ENCODE measurements at places on chromosomes 2 and 18. TPM values are rescaled to one million over a fixed set of nuclear protein-coding genes. Genes with fewer than 3 reads are reported as not detected.

DNA sequence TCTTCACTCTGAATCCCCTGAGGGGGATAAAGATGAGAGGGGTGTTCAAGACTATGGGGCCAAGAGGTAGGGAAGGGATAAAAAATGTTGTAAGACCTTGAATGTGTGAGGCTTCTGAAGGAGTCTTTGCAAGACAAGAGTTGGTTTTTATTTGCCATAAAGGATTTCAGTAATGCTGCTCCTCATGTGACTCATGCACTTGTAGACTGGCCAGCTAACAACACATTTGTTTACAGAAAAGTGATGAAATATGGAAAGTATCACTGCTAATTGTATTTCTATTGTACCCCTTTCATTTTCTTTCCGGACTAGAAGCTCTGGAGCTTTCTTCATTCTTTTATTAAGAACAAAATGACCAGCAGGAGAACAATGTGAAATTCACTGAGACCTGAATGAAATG, 782.1 kb downstream of the EPHA4 start:
- no peak overlapping the region for H3K4me3 ChIP-seq
- no peaks in the 10 kb centered on the region for H3K36me3 ChIP-seq

DNA sequence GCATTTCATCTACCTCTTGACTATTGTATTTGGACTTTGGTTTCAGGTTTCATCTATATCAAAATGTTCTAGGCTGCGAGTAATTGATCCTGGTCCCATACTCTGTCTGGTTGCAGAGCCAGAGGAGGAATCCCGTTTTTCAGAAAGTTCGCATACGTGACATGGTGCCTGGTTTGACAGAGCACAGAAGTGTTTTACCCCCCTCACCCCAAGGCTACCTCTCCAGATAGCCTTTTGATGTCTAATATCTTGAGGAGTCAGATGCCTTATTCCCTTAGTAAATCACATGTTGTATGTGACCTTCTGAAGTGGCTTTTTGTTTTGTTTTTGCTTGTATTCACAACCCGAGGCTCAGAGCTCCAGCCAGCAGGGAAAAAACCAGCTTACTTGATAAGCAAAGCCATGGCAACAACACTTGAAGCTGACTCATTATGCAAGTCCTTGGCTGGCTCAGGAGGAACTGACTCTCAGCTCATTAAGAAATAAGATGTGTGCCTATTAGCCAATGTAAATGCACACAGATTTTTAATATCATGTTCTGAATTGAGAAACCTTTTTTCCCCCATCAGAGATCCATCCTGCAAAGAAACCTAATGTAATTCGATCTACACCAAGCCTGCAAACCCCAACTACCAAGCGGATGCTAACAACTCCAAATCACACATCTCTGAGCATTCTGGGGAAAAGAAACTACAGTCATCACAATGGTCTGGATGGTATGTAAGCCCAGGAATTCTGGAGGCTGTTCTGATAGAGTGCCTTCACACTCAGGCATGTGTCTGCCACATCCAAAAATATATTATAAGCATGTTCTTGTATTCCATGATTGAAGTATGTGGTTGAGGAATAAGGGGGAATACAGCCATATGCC, 41.4 kb downstream of the OXER1 start:
- H3K4me3 ChIP-seq, result no peak overlapping the region
- H3K36me3 ChIP-seq, result peaks cover 29% of the 10 kb centered on the region
- no peaks in the 10 kb centered on the region for H3K27me3 ChIP-seq
- H3K4me1 ChIP-seq, result no peaks in the 10 kb centered on the region
- DNase-seq, result no peak

ERMN gene
- 0.36 TPM for total RNA-seq

DNA sequence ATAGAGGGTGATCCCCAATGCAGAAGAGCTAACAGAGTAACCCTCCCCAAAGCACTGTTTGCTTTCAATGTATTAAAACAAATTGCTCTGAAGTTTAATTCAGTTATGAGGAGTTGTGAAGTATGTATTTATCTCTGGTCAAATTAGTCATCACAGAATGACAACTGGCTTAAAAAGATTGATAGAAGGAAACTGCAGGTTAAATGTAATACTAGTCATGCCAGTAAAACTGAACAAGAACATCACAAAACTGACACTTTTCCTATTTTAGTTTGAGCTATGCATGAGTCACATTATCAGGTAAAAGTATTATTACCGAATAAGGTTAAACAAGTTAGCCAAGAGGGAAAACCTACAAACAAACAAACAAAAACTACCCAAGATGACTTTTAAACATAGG, 99.0 kb upstream of the ACVR1C start:
- peaks cover 2% of the 10 kb centered on the region for H3K27me3 ChIP-seq
- peaks cover 42% of the 10 kb centered on the region for H3K36me3 ChIP-seq
- H3K4me3 ChIP-seq, result no peak overlapping the region
- no peak overlapping the region for H3K27ac ChIP-seq
- DNase-seq, result no peak

PARD6G gene
- total RNA-seq, result 10.4 TPM

SERPINB2 gene
- not detected for total RNA-seq

DNA sequence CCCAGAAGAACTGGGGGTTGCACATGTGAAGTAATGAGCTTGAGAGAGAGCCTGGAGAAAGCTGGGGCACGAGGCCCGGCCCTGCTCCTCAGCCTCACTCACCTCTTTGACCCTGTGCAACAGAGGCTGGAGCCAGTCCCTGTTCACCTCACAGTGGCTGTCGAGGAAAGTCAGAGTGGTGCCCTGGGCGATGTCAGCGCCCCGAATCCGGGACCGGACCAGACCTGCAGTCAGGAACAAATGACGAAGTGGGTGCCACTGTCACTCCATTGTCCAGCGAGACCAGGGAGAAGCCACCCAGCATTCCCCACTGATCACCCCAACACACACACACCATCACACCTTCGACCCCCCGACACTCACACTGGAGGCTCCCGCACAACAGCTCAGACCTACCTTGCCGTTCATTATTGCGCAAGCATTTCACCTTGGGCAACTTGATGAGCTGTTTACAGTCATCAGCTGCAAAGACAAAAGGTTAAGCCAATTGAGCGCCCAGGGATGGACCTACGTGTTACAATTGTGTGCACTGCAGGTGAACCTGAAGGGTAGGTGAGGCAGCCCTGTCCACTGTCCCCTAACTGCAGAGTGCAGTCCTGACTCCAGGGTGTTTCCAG, 148.4 kb upstream of the CAPN13 start:
- no peak overlapping the region for H3K27ac ChIP-seq
- no peak overlapping the region for H3K4me3 ChIP-seq
- peaks cover 9% of the 10 kb centered on the region for H3K36me3 ChIP-seq
- H3K4me1 ChIP-seq, result peaks cover 4% of the 10 kb centered on the region

DNA sequence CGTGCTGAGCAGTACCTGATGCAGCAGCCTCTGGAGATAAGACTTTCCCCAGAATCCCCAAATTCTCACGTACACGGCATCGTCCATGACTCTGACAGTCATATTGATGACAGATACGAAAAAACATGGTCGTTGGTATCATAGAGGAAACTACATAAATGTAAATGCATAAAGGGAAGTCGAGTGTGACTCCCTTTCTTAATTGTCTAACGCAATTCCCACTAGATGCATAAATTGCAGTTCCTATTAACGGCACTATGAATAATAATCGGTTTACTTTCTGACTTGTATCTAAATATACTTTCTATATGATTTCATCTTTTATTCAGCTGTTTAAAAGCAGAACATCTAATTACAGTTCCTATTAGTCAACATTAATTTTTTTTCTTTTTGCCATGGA, 322.6 kb upstream of the REV1 start:
- no peak overlapping the region for H3K27ac ChIP-seq
- peaks cover 14% of the 10 kb centered on the region for H3K4me1 ChIP-seq
- H3K4me3 ChIP-seq, result no peak overlapping the region
- no peak for DNase-seq
- no peaks in the 10 kb centered on the region for H3K36me3 ChIP-seq
- H3K27me3 ChIP-seq, result no peaks in the 10 kb centered on the region

DNA sequence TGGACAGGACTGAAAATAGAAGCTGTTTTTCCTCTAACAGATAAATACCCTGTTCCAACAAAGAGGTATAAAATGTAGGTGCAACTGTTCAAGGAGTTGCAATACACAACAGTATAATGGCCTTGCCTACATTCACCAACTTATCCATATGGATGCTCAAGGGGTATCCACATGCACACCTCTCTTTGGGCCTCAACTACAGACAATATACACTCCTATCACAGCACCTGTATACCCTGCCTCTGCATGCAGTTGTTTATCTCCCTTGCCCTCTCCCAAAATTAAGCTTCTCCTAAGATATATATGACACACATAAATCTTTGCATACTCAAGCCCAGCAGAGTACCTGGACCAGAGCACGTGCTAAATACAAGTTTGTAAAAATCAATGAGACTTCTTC, 37.3 kb downstream of the DARS1 start:
- peaks cover 21% of the 10 kb centered on the region for H3K36me3 ChIP-seq
- H3K27ac ChIP-seq, result no peak overlapping the region
- DNase-seq, result no peak
- no peaks in the 10 kb centered on the region for H3K27me3 ChIP-seq
- no peak overlapping the region for H3K4me3 ChIP-seq

- no peak overlapping the region for H3K27ac ChIP-seq
- H3K4me1 ChIP-seq, result no peaks in the 10 kb centered on the region
- H3K36me3 ChIP-seq, result peaks cover 40% of the 10 kb centered on the region
- peaks cover 2% of the 10 kb centered on the region for H3K27me3 ChIP-seq
These were observed 70.2 kb upstream of the GALNT3 start for GRCh38 chr2:165864296-165864695.

DNA sequence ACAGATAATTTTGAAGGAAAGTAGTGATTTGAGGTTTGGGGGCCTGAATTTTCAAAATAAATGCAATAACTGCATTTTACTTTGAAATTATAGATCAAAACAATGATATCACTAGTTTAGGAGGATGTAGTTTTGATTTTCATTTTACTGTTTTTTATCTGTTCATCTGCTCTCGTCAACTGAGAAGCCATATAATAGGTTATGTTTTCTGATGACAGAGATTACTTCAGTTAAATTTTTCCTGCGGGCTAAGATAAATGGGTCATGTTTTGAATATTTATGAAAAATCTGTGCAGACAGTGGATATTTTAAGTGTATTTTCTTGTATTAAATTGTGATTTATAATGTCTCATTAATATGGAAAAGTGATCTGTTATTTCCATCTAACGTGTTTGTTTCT, 573.4 kb downstream of the CPS1 start:
- H3K27me3 ChIP-seq, result no peaks in the 10 kb centered on the region
- H3K4me1 ChIP-seq, result peaks cover 3% of the 10 kb centered on the region
- no peak overlapping the region for H3K27ac ChIP-seq
- no peaks in the 10 kb centered on the region for H3K36me3 ChIP-seq
- no peak for DNase-seq

- no peaks in the 10 kb centered on the region for H3K4me1 ChIP-seq
- H3K4me3 ChIP-seq, result no peak overlapping the region
- H3K27ac ChIP-seq, result no peak overlapping the region
These were observed 167.0 kb downstream of the AFF3 start for GRCh38 chr2:99975386-99975785.

BOK gene
- 110 TPM for total RNA-seq

OTOS gene
- total RNA-seq, result not detected

GRCh38 chr18:36772241-36772723, 56.5 kb downstream of the TPGS2 start:
- H3K4me3 ChIP-seq, result no peak overlapping the region
- H3K27me3 ChIP-seq, result peaks cover 4% of the 10 kb centered on the region
- H3K27ac ChIP-seq, result no peak overlapping the region
- peaks cover 8% of the 10 kb centered on the region for H3K4me1 ChIP-seq
- no peaks in the 10 kb centered on the region for H3K36me3 ChIP-seq

DNA sequence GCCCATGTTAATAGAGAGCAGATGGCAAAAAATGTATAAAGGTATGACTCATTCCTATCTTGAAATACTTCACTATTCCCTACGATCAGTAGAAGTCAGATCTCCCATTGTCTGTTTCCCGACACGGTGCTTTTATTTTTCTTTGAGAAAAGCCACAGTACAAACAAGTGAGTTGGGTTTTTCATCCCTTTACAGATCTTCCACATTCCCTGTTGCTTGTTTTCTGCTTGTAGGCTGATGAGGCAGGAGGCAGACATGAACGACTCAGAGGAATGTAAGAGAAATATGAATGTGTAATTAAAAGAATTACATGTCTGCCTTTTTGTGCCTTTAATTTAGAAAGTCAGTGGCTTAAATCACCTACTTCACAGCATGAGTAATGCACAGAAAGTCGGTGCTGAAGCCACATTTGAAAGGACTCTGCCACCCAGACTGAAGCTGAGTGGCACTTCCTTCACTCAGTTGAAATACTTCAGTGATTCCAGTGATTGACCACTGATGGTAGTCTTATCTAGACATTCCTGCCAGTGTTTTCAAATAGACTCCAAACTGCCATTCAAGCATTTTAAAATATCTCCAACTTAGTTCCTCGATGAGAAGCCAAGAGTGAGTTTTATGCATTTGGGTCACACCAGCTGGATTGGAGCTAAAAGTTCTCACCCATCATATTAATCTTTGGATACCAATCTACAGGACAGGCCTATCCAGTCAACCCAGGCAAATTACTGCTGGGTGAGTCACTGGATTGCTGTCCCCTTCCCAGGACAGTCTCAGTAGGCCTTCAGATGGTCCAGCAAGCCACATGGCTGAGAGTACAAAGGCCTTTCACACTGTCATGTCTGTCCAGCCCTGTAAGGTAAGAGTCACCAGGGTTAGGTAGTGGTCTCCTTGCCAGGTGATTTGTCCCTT, 79.0 kb downstream of the COLEC12 start:
- peaks cover 10% of the 10 kb centered on the region for H3K36me3 ChIP-seq
- H3K27me3 ChIP-seq, result peaks cover 2% of the 10 kb centered on the region
- no peak for DNase-seq
- no peak overlapping the region for H3K27ac ChIP-seq

DNA sequence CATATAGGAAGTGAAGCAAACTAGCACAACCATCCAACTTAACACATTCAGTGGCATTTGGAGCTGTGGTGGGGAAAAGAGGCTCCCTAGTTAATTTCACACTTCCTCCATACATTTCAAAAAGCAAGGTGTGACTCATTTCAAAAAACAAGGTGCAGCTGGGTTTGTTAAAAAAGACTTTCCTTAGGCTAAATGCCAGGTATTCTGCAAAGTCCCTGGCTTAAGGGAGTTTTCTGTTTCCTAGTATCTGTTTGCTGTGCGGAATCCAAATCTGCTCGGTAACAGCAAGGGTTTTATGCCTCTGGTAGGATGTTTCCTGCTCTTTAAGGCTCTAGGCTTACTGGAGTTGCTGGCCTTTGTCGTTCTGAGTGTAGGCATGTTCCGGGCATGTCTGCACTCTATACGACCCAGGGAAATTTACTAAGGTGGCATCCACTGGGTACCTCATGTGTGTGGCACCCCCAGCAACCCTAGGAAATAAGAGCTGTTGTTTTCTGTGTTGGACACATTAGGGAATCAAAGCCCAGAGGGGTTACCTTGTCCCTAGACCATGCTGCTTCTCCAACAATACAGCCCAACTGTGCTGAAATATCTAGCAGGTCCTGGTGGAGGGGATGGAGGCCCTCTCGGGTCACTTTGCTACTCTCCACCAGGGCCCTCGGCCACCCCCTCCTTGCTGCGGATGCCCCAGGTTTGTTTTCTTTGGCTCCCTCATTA, 634 bp upstream of the MSGN1 start:
- no peaks in the 10 kb centered on the region for H3K4me1 ChIP-seq
- H3K36me3 ChIP-seq, result no peaks in the 10 kb centered on the region
- H3K27me3 ChIP-seq, result no peaks in the 10 kb centered on the region
- H3K27ac ChIP-seq, result no peak overlapping the region
- no peak overlapping the region for H3K4me3 ChIP-seq

MYO5B gene
- 1.5 TPM for total RNA-seq

VWC2L gene
- not detected for total RNA-seq

CFAP65 gene
- 0.59 TPM for total RNA-seq

- peaks cover 2% of the 10 kb centered on the region for H3K27me3 ChIP-seq
- no peak overlapping the region for H3K27ac ChIP-seq
These were observed 319.4 kb upstream of the RBMS1 start for GRCh38 chr2:160812830-160813505.

SERPINB12 gene
- total RNA-seq, result not detected

BCL11A gene
- 9.6 TPM for total RNA-seq

ANKRD62 gene
- 0.13 TPM for total RNA-seq

Data from endothelial cell (in vitro differentiated cells).